ENCODE measurements at places on chromosomes 1 and 21.

- DNase-seq = no peak
Observed at GRCh38 chr1:23282957-23283356, 61.1 kb downstream of the HNRNPR start.

- DNase-seq = peak; percentile 28
Observed at GRCh38 chr1:9658199-9658598, 6.7 kb downstream of the PIK3CD start.

DNA sequence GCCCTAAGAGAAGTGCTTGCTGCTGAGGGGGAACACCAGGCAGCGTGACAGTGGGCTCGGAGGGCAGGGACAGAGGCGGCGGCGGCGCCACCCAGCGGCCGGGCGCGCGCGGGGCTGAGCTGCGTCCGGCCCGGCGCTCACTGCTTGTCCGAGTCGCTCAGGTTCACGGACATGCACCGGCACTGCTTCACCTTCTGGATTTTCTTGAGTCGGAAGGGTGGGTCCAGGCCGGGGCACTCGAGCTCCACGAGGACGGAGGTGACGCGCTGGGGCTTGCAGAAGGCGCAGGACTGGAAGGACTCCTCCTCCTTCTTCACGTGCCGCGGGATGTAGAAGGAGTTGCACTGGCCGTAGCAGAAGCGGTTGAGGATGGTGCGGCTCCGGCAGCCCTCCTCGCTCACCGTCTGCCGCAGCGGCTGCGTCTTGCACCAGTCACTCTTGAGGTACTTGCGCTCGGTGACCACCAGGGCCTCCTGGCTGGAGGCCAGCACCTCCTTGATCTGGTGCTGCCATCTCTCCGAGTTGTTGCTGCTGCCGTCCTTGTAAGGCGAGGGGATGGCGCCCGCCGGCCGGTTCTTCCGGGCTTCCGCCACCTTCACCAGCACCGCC, 119.0 kb downstream of the GREM2 start:
- peak; percentile 19 for DNase-seq

DNA sequence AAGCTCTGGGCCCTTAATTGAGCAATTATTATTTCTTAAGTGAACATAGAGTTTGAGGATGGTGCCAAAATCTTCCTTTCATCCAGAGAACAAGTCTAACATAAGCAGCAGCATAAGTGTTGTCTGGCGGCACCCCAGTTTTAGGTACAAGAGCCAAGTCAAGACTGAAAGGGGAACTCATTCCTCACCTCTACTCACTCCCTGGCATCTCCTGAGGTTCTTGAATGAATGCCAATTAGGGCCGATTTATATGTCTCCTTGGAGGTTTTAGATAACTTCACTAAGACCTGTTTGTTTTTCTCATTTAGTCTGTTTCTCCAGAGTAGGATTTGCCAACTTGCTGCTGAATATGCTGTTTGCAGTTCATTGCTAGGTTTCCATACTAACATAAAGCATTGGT, 42.6 kb upstream of the ADGRL2 start:
- no peak for DNase-seq

- no peak for DNase-seq
Observed at GRCh38 chr21:36422279-36423098, 37.3 kb downstream of the CHAF1B start.

DNA sequence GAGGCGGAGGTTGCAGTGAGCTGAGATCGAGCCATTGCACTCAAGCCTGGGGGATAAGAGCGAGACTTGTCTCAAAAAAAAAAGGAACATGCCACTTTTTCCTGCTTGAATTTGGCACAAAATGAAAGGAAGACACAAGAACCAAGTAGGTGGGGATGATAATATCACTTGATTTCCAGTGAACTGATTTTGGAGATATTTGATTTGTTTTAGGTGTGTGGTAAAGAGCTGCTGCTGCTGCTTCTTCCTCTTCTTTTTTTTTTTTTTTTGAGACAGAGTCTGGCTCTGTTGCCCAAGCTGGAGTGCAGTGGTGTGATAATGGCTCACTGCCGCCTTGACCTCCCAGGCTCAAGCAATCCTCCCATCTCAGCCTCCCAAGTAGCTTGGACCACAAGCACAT, 29.9 kb upstream of the CAPZB start:
- no peak for DNase-seq

- no peak for DNase-seq
Observed at GRCh38 chr1:59747420-59748024, 67.2 kb upstream of the HOOK1 start.

GRCh38 chr21:46627726-46628125, 7.7 kb upstream of the PRMT2 start:
- DNase-seq = no peak

- no peak for DNase-seq
Observed at GRCh38 chr1:164519426-164519825, 39.6 kb upstream of the PBX1 start.

GRCh38 chr1:19341201-19342061, 29.3 kb downstream of the SLC66A1 start:
- DNase-seq = peak; percentile 55

DNA sequence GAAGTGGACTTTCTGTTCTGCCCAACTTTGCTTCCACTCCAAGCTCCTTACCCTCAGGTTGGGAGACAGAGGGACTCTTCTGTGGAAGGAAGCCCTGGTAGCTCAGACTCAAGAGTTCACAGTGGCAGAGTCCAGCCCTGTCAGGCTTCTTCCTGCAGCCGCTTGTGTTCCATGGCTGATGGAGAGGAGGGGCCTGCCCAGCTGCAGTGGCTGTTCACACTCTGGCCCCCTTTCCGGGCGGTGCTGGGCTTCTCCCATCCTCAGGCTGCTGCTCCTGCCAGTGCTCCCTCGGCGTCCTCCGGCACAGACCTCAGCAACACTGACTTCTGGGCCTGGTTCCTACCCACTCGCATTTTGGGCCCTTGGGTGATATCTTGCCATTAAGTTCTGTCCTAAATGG, 4.0 kb downstream of the KRTAP10-1 start:
- DNase-seq = no peak

- DNase-seq = no peak
Observed at GRCh38 chr1:218957971-218958370, 215.7 kb upstream of the LYPLAL1 start.

DNA sequence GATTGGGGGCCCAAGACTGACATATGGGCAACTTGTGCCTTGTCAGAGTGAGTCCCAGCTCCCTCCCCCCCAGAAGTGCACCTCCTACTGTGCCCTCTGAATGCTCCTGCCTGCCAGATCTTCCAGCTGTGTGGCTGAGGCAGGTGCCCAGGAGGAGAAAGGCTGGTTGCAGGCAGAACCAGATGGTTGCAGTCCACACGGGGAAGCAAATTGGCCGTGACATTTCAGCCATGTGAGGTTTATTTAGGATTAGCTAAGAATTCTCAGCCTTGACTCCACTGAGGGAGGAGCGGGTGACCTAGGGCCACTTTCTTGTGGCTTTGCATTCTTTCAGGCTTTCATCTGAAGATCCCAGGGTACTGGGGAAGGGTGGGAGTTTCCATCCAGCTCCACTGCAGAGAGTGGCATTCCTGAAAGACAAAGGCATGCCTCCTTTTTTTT, 33.8 kb downstream of the PEX14 start:
- DNase-seq = no peak

DNA sequence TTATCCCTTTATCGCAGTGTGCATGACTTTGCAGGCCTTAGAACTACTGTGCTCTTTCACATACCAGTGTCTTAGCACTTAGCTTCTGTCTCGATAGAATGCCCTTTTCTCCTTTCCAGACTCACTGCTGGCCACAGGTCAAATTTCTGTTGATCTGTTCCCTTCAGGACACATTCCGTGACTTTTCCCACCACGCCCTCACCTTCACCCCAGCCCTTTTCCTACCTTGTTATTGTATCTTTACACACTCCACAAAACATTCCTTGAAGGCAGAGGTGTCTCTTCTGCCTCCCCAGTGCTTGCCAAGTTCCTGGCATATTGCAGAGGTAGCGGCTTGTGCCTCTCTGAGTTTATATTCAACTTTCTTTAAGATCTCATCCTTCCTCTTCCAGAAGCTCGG, 3.7 kb upstream of the IGSF9 start:
- DNase-seq = no peak

DNA sequence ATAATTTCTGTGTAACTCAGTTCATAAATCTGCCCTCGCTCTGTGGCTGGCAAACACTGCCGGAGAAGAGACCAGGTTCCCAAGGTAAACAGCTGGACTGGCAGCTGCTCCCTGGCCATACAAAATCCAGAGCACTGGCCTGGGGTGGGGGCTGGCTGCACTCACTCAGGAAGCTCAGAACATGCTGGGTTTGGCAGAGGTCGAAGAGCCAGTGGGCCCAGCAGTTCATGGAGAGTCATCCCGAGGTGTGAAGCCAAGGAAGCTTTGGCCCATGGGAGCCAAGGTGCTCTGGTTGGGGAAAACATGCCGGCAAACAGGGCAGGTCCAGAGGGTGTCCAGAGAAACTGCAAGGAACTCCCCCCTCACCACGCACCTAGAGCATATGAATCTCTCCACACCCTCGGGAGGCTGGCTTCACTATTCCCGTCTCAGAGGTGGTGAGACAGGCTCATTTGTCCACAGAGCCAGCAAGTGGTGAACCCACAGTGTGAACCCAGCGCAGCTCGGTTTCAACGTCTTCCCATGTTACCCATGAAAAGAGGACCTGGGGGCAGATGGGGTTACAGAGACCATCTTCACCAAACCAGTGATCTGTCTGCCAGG, 102.4 kb downstream of the DMRTB1 start:
- DNase-seq = no peak

DNA sequence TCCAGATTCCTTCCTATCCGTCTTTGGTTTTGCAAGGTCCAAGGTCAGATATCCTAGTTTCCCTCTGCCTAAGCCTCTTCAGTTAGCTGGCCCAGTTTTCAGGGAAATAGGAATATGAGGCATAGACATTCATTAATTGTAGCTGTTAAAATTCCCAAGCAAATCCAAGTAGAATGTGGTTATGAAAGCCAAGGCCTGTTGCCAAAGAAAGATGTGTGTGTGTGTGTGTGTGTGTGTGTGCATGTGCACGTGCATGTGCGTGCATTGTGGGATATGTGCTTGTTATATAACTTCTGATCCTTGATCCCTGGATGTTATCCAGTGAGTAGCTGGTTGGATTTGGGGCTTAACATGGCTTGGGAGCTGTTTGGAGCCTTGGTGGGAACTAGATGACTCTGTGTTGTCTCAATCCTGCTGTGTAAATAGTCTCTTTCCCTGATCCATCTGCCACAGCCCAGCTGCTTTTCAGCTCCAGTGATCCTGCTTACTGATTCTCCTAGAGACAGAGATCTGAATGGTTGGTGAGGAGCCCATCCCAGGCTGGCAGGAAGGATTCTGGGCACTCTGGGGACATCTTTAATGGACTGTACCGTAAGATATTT, 70.6 kb upstream of the GCLM start:
- no peak for DNase-seq

- DNase-seq = no peak
Observed at GRCh38 chr1:22815043-22815365, 104.4 kb downstream of the EPHB2 start.

DNA sequence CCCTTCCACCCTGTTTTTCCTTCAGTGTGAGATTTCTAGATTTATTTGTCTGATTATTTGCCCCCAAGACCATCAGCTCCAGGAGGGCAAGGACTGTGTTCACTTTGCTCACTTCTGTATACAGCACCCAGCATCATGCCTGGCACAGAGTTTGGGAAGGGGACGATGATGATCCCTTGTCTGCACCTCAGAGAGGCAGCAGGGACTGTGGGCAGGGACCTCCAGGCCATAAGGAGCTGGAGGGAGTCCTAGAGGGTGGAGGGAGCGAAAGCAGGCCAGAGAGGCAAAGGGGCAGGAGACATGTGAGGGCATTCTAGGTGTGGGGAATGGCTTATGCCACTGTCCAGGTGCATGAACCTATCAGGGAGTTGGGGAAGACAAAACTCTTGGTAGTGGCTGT, 32.8 kb downstream of the H3-3A start:
- DNase-seq = no peak

DNA sequence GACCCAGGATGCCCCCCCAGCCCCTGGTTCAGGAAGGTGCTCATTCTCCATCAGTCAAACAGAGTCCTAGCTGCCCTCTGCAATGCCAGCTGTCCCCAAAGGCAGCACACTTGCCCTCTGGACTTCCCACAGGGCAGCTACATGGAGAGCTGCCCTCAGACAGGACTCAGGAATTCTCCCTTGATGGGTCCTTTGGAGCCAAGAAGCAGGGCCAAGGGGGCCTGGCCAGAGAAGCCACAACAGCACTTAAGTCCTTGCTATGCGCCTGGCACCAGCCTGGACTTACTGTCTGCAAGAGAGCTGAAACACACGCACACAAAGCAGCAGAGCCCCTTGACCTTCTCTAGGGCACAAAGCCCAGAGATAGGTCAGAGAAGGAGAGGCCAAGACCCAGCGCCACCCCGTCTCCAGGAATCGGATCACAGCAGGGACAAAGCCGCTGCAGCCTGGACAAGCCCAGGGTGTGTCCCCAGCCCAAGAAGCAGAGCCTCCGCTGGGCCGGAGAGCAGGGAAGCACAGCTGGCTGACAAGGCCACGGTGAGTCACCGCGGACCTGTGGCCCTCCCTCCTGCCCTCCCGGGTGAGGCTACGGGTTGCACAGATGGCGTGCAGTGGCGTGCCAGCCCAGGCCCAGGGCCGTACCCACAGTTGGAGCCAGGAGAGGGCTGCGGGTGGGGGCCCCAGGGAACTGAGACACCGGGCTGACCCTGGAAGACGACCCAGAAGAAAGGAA, 1.7 kb downstream of the WNT9A start:
- no peak for DNase-seq

DNA sequence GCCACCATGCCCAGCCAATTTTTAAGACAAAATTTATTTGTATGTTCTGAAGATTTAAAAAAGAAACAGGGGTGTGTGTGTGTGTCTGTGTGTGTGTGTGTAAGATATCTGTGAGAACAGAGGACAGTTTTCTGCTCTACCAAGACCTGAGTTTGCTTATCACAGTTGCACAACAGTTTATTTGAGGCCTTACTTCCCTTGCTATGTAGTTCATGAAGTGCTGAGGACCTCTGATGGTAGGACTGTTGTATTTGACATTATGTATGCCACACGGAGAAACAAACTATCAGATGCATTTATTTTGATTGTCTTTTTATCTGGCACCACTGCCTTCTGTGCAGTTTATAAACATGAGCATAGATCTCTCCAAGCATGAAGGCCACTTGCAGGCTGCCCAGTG, 355.2 kb downstream of the PBX1 start:
- no peak for DNase-seq

GRCh38 chr1:20612221-20612746, 21.0 kb upstream of the PINK1 start:
- DNase-seq = no peak

GRCh38 chr1:31980835-31981455, 32.7 kb upstream of the KHDRBS1 start:
- no peak for DNase-seq

Data from T-helper 17 cell (primary cell).